ENCODE measurements at places on chromosomes 12 and 14.

GRCh38 chr14:57209561-57209960 lies 59.1 kb downstream of the EXOC5 start:
- no peak for DNase-seq

DNA sequence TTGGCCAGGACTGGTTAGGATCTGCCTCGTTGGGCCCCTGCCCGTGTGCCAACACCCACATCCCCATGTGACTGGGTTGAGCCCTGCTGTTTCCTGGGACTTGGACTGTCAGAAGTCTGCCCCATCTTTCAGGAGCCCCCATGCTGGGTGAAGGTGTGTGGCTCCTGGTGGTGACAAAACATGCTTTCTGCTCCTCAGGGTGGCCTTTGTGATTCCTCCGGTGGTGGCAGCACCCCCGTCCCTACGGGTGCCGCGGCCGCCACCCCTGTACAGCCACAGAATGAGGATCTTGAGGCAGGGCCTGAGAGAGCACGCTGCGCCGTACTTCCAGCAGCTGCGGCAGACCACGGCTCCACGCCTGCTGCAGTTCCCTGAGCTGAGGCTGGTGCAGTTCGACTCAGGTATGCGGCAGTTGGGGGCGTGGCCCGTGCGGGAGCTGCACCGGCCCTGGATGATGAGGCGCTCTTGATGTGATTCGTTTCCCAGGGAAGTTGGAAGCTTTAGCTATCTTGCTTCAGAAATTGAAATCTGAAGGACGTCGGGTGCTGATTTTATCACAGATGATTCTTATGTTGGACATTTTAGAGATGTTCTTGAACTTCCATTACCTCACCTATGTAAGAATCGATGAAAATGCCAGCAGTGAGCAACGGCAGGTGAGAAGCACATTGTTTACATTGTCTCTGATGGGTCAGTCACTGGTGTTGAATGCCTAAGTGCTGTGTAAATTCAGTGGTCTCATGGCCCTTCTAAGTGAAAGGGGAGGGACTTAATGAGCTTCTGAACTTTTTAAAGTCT lies 80.0 kb downstream of the EP400 start:
- no peak for DNase-seq

GRCh38 chr14:43161477-43161876 lies 1345.6 kb downstream of the FSCB start:
- no peak for DNase-seq

GRCh38 chr14:70498191-70498590 lies 36.6 kb downstream of the ADAM20 start:
- no peak for DNase-seq

GRCh38 chr14:93078870-93079269 lies 36.9 kb downstream of the ITPK1 start:
- no peak for DNase-seq

- DNase-seq, result no peak
These were observed 154.6 kb upstream of the MYL2 start for GRCh38 chr12:111074965-111075364.

GRCh38 chr12:15602051-15602672 lies 187.0 kb downstream of the EPS8 start:
- peak; percentile 47 for DNase-seq

- DNase-seq, result no peak
These were observed 113.6 kb downstream of the TAOK3 start for GRCh38 chr12:118259079-118259478.

DNA sequence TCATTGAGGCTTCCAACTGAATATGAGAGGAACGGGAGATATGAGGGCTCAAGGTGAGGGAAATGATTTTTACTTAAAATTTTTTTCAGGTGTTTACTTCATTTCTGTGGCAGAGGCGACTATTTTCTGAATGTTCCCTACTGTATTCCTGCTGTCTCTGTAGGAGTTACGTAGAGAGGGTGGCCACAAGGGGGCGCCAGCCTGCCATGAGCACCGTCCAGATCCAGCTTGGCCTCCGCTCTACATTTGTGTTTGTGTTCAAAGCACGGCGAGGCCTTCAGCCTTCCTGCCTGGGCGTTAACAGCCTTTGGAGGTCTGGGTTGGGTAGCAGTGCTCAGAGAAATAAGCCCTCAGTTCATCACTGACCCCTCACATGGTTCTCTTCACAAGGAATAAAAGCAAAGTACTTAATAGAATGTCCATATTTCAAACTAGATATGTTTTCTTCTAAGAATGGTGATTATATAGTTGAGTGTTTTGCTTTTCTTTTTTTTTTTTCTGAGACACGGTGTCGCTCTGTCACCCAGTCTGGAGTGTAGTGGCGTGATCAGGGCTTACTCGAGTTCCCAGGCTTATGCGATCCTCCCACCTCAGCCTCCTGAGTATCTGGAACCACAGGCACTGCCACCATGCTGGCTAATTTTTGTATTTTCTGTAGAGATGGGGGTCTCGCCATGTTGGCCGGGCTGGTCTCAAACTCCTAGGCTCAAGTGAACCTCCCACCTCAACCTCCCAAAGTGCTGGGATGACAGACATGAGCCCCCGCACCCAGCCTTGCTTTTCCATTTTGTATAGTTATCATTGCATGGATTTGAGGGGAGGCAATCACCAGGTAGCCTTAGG lies 22.3 kb downstream of the CKB start:
- DNase-seq, result peak; percentile 92

- DNase-seq, result peak; percentile 69
These were observed 15.9 kb upstream of the HHIPL1 start for GRCh38 chr14:99628887-99629618.

GRCh38 chr14:68807148-68807600 lies 14.3 kb upstream of the ZFP36L1 start:
- peak; percentile 82 for DNase-seq

GRCh38 chr12:82708061-82708879 lies 21.6 kb downstream of the TMTC2 start:
- DNase-seq, result peak; percentile 8

GRCh38 chr12:2526371-2526770 lies 268.4 kb upstream of the FKBP4 start:
- DNase-seq, result no peak

DNA sequence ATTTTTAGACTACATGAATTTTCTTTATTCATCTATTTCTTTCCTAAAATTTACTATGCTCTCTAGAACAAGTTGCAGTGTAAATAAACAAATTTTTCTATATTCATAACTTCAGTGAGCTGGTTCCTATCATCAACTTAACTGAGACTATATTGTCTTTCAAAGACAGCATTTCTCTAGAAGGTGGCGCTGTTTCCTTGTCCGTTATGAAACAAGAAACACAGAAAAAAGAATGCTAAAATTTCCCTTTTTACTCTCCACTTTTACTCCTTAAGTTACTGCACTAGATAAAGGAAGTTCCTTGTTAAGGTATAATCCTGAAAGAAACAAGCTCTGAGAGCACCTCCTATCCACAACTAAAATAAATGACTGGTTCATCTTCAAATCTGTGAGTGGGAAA lies 8.2 kb upstream of the CLEC2A start:
- peak; percentile 61 for DNase-seq

GRCh38 chr14:88791252-88791621 lies 1.5 kb downstream of the EML5 start:
- no peak for DNase-seq

GRCh38 chr14:35482994-35483515 lies 50.9 kb upstream of the INSM2 start:
- DNase-seq, result no peak

GRCh38 chr14:50249136-50249775 lies 17.9 kb upstream of the SOS2 start:
- DNase-seq, result peak; percentile 8

GRCh38 chr14:34620839-34621238 lies 9.1 kb downstream of the SNX6 start:
- DNase-seq, result no peak

- DNase-seq, result peak; percentile 64
These were observed 5.1 kb downstream of the E2F7 start for GRCh38 chr12:77060136-77060882.

- no peak for DNase-seq
These were observed 153.7 kb downstream of the PCNX1 start for GRCh38 chr14:71060825-71061455.

DNA sequence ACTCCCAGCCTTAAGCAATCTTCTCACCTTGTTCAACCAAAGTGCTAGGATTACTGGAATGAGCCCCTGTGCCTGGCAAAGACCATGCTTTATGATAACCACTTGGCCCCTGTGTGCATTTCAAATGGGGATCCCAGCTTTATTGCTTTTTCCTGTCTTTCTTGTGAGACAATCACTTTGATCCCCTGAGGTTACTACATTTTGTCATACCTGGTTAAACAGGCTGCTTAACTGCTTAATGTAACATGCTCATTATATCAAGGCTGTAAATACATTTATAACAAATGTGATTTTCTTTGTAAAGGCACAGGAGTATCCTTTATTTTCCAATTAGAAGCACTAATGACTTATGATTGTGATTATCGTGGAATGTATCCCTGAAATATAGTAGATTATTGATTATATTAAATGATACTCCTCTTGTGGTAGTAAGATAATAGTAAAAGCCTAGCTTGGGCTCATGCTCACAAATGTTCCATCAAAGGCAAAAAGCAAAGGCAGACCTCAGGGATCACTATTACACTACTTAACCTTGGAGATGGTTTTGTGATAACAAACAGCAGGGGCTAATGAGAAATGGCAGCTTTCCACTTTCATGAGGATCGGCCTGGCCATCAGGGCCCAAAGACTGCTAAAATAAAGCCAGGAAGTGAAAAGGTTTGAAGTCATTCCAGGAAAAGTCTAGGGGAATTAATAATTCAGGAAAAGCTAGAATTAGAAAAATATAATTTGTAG lies 290.8 kb upstream of the MDGA2 start:
- no peak for DNase-seq

DNA sequence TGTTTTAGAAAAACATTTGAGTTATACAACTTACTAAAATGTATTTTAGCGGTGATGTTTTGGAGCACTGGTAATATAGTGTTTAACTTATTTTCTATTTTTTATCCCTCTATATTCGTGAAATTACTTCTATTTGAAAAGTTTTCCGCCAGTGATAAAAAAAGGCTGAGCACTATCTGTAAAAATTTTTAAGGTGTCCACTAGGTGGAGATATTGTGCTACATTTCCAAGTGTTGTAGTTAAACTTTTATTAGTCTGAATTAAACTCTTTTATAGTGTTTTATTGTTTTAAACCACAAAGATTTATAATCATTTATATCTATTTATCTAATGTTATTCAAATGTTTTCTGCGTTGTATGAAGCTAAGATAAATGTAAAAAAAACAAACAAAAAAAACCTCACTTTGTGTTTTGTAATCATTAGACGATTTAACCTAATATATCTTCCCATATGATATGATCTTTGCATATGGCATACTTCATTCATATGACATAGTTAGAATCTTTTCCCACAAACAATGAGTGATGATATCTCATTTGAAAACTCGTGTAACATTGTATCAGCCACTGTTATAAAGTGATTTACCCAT lies 11.8 kb downstream of the ALG10B start:
- DNase-seq, result peak; percentile 65

DNA sequence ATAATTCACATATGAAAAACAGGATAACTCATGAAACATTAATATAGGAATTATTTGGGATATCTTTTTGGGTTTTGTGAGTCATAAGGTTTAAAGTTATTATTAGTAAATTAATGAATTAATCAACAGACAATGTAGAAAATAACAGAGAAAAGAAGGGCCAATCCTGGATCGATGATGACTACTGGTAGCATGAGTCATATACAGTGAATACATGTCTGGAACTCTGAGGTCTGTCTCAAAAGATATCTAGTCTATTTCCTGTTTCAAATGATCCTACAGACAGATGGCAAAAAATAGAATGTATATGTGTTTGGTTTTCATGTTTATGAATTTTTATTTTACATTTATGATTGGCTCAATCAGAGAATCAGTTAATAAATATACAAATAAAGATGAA lies 86.4 kb upstream of the RTL1 start:
- DNase-seq, result no peak

DNA sequence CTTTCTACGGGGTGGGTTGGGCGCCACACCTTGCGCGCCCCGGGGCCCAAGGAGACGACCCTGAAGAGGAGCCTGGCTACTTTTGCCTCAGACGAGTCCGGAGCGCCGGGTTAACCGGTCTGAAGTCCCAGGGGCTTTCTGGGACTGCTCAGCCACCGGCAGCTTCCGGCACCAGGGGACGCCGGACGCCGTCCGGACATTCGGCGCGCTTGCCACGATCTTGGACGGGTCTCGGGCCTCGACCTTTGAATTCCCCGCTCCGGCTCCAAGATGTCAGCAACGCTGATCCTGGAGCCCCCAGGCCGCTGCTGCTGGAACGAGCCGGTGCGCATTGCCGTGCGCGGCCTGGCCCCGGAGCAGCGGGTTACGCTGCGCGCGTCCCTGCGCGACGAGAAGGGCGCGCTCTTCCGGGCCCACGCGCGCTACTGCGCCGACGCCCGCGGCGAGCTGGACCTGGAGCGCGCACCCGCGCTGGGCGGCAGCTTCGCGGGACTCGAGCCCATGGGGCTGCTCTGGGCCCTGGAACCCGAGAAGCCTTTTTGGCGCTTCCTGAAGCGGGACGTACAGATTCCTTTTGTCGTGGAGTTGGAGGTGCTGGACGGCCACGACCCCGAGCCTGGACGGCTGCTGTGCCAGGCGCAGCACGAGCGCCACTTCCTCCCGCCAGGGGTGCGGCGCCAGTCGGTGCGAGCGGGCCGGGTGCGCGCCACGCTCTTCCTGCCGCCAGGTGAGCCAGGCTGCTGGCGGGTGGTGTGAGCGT lies at the start of gene ACOT4:
Gene ACOT4, plus strand, starts transcription at position 184 of the 760 bp plus-strand sequence. Its CDS starts 87 bp downstream, at position 271.
- peak; percentile 78 for DNase-seq

GRCh38 chr14:94946244-94946643 lies 176.3 kb upstream of the GSC start:
- no peak for DNase-seq

GRCh38 chr14:93821051-93821450 lies 32.8 kb upstream of the PRIMA1 start:
- DNase-seq, result no peak

DNA sequence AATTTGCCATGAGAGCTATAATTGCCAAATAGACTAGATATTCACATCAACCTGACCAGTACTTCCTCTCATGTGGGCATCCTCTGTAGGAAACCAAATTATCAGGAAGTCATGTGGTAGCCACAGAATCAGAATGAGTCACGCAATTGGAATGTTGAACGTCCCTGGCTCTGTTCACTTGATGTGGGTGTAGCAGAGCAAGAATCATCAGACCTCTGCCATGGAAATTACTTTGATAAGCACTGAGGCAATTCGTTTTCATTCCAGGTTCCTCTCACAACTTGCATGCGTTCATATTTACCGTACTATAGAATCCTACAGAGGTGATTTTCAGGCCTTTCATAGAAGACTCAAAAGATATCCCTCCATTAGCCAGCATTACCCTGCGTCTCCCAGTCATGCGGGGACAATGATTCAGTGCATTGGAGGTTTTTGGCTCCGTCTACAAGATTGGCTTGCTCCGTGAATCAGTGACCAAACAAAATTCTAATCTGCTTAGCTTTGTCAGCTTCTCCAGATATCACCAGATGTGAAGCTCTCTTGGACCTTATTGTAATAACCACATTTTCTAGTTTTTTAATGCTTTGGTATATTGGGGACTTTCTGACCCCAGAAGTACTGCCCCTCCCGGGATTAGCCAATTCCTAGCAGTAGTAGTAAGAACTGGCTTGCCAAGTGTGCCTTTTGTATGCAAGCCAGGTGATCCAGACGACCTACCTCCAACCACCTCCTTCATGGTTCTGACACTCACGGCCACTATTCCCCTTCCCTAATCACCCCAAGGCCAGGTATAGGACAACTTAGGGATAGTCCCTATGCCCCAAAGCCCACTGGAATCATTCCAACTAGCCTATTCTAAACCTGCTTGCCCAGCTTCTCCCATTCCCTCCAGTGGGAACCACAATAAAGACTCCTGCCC lies 133.4 kb downstream of the KICS2 start:
- DNase-seq, result peak; percentile 97

All from suppressor macrophage (primary cell).